ENCODE measurements at places on chromosomes 2 and 18.
A peak's percentile ranks its signal among the peaks of the same experiment; 100 is the strongest.

DNA sequence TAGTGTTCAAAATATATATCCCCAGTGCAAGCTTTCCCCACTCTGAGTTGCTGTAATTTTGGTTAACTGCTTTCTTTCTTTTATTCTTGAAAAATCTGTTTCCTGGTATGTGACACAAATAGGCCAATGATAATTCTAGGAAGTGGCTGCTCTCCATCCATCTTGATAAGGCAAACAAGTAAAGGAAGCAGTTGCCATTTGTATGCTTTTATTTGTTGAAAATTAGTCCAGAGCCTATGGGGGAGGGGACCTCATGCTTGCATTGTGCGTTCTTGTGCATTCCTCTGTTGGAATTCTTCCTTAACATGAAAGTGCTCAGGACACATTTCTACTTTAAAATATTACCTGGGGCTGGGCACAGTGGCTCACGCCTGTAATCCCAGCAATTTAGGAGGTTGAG lies 111.2 kb upstream of the FSHR start:
- DNase-seq: no peak

GRCh38 chr2:31263636-31264190 lies 29.8 kb downstream of the EHD3 start:
- DNase-seq: no peak

GRCh38 chr2:164600763-164601162 lies 20.5 kb downstream of the GRB14 start:
- DNase-seq: no peak

DNA sequence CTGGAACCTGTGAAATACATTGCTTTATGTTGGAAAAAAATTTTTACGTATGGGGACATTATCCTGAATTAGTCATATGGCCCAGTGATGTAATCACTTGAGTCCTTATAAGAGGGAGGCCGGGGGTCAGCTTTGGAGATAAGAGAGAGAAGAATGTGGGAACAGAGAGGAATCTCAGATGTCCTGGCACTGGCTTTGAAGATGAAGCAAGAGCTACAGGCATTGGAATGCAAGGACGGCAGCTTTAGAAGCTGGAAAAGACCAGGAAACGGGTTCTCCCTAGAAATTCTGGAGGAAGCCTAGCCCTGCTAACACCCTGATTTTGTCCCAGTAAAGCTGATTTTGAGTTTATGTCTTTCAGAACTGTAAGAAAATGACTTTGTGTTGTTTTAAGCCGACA lies 1129.9 kb upstream of the GYPC start:
- DNase-seq: no peak

DNA sequence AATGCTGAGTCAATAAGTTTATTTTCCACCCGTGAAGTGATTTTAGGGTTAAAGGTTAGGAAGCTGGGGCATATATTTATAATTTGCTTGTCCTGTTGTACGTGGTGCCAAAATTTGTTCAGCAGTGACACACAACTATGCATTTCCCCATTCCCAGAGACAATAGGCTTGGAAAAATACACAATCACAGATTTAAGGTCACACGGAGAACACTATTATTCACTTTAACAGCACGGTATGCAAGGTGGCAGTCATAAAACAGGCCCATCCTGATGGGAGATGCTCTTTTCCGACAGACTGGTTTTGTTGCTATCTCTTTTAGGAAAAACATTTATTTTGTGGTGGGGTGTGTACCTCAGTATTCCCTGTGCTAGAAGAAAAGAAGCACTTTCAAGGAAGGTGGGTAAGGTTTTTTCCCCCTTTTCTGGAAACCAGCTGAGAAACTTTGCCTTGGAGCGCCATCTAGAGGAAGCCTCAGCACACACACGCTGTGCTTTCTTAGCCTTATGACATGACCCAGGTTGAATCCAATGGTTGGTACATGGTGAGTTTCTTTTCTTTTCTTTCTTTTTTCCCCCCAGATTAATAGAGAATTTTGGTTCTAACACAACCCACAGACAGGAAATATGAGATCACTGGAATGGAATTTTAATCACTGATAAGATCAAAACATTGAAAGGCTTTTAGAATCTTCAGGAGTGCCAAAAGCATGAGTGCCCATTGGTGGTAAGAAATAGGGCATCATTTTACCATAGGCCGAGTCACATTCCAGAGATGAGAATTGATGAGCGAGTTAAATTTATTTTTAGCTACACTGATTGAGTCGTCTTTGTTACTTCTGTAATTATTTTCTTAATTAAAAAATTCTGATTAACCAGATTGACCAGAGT lies 332.1 kb downstream of the AGPS start:
- peak; percentile 29 for DNase-seq

DNA sequence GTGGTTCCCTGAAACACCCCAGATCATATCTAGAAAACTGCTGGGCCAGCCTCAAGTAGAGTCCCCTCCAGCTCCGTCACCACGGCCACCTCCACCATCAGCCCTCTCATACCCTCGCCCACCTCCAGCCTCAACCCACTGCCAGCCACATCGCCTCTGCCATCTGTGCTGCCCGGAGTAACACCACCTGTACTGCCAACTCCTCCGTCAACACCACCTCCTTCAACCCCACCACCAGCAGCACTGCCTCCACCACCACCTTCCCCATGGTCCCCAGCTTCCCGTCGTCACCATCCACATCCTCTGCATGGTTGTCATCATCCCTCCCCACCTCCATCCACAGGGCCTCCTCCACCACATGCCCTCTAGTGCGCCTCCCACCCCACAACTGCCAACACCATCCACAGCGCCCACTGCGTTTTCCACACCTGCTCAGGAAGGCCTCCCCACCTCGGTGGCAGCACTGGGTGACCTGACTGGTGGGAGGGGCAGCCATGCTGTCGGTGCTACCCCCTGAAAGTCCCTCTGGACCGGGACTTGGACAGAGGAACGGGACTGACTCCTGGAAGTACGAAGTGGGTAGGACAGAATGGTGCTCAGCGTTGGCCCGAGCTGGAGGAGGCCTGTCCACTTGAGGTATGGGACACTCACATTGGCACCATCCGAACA lies 1.6 kb downstream of the SNED1 start:
- DNase-seq: no peak

GRCh38 chr2:171447675-171448074 lies 13.6 kb downstream of the DCAF17 start:
- no peak for DNase-seq

DNA sequence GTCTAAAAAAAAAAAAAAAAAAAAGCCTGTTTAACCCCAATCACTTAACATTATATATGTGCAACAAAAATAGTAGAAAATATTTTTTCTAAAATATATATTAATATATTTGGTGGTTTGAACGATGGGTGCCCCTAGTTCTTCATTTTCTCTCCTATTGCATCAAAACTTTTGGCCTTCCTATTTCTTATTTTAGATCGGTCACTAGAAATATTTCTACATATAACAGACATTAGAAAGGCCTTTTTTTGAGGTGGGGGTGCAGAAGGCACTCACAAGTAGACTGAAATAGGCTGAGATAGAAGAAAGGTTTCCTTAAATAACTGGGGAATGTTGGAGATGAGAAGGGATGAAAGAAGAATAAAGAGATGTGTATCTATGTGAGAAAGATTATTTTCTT lies 49.3 kb upstream of the AP1S3 start:
- no peak for DNase-seq

- DNase-seq: no peak
These were observed 40.2 kb downstream of the MRPL33 start for GRCh38 chr2:27811768-27812167.

- DNase-seq: no peak
These were observed 93.5 kb downstream of the TFCP2L1 start for GRCh38 chr2:121191191-121192170.

- no peak for DNase-seq
These were observed 13.8 kb upstream of the YWHAQ start for GRCh38 chr2:9644603-9645002.

- no peak for DNase-seq
These were observed 55.9 kb downstream of the SPATS2L start for GRCh38 chr2:200362202-200362917.

DNA sequence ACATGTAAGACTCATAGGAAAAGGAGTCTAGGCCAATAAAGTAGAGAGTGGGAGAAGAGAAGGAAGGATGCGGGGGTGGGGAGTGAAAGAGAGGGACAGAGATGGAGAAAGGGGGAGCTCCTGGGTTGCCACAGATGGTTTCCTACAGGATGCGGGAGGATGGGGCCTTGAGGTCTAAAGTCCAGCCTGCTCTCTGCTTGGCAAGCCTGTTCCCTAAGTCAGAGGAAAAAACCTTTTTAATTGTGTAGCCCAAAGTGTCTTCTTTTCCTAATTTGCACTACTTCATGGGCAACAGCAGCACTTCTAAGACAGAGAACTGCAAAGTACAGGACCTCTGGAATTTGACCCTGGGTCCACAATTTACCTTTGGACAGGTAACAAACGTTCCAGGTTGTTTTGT lies 1.4 kb upstream of the FAM110C start:
- no peak for DNase-seq

DNA sequence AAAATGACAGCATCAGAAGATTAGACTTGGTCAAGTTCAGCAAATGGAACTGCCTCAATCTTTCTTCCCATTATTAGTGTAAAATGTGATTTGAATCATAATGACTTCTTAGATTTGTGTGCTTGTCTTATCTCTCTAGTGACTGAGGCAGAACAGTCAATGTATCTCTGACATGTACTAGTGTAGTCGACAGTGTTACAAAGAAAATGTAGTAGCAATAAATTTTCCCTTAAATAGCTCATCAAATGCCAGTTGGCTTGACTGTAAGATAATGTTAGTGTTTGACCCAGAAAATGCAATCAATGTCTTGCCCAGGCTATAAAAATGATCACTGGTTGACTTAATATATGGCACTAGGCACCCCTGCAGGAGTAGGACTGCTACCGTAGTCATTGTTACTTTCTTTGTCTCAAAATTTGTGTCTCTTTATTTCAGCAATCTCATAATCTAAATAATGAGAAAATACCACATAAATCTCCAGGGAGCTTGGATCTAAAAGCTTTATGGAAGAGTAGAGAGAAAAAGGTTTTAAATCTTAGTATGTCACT lies 1336.7 kb downstream of the DPP10 start:
- DNase-seq: no peak

DNA sequence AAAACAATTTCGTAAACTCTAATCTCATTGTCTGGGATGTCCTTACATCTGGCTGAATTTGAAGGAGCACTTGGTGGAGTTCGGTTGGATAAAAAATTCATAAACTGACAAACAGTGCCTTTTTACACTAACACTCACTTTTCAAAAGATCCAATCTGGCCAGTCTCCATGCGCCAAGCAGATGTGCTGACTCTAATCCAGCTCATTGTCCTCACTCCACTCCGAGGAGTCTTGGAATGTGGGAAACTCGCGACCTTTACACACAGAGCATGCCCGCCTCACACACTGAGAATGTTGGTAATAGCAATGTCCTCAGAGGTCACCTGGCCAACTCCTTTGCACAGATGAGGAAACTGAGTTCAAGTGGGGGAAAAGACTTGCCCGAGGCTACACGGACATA lies 66.8 kb downstream of the XDH start:
- no peak for DNase-seq

Measured in stimulated activated CD4-positive, alpha-beta T cell treated with anti-CD3 and anti-CD28 coated beads, Interleukin-4, amount 100 ng/mL, for 48 hours (primary cell).